COR-L47 (cell line): ENCODE measurements at places on chromosomes 5 and 9.

DNA sequence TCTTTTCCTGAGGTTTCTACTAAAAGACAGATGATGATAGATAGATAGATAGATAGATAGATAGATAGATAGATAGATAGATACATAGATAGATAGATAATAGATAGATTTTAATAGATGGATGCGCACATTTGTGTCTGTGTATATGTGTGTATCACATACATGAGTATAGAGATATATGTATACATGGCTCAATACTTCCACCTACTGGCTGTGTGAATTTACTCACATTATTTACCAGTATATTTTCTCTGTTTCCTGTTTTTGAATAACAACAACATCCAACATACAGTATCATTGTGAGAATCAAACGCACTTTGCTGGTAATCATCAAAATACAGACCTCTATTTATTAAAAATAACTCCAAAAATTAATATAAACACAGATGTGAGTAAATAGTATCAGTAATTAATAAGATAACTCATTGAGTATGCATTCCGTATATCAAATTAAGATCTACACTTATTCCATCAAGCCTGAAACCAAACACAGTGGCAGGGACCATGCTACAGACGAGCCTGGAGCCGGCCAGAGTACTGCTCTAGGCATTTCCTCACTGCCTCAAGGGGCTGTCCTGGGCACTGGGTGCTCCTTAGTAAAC lies 338.0 kb downstream of the SEMA5A start:
- peak; percentile 36 for DNase-seq

- no peak for DNase-seq
These were observed 14.0 kb downstream of the P4HA2 start for GRCh38 chr5:132213666-132214065.

GRCh38 chr5:53936481-53937352 lies 373.7 kb downstream of the ARL15 start:
- no peak for DNase-seq

GRCh38 chr9:14180960-14181537 lies 132.9 kb downstream of the NFIB start:
- no peak for DNase-seq

- DNase-seq, result no peak
These were observed 3.1 kb downstream of the RASGEF1C start for GRCh38 chr5:180205916-180206315.

GRCh38 chr5:12141496-12141895 lies 237.2 kb upstream of the CTNND2 start:
- DNase-seq, result no peak

DNA sequence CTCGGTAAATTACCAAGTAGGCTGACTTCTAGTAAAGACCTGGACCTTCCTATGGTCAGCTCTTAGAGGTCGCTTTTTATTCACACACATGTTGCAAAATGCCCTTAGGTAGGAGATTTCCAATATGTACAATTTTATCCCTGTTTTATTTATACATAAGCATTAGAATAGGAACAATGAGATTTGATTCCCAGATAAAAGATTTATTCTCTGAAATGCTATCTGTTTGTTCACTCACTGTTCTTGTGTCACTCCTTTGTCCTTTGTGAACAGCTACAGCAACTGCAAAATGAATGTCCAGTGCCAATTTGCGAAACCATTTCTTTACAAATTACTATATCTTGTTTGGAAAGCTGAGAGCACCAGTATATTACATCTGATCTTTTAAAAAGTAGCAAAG lies 991.5 kb upstream of the TYRP1 start:
- DNase-seq, result no peak

- no peak for DNase-seq
These were observed 213.4 kb downstream of the PTTG1 start for GRCh38 chr5:160635046-160635445.

- DNase-seq, result no peak
These were observed 10.5 kb downstream of the MSX2 start for GRCh38 chr5:174734571-174735497.

- no peak for DNase-seq
These were observed 586.4 kb downstream of the LRRC70 start for GRCh38 chr5:63164838-63165535.

DNA sequence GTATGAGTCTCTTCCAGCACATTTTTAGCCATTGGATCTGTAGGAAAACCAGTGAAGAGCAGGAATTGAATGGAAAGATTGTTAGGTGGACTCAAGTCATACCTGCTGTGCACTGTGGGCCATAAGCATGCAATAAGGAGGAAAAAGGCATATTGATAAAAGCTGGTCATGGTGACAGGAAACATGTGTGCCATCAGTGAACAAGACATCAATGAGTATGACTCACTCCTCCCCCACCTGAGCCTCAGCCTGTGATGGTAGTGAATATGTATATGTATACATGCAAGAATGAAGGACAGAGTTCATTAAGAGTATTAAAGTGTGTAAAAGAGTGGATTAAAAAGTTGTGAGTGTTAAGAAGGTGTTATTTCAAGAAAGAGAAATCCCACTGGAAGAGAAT lies 164.5 kb downstream of the TMEM38B start:
- DNase-seq, result no peak

GRCh38 chr5:88666761-88667495 lies 216.1 kb downstream of the MEF2C start:
- no peak for DNase-seq

- no peak for DNase-seq
These were observed 99.3 kb downstream of the ACTBL2 start for GRCh38 chr5:57383093-57383861.

- DNase-seq, result no peak
These were observed 52.5 kb downstream of the ZNF474 start for GRCh38 chr5:122181863-122182262.

DNA sequence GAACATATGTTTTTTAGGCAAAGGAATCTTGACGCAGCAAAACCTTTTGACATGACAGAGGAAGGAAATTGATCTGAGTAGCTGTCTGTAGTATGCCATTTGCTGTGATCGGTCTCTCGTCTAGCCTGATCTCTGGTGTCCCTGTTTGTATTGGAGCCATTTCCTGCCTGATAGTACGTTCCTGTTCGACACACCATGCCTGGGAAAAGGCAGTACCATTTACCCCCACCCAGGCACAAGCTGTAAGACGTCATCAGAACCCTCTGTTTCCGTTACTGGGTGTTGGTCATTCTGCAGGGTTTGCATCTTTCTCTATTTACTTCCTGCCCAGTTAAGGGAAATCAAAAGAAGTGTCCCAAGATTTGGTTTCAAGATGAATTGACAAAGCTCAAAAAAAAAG lies 129.7 kb downstream of the CEMIP2 start:
- no peak for DNase-seq

GRCh38 chr9:88196142-88196790 lies 58.0 kb upstream of the SPATA31C2 start:
- no peak for DNase-seq

DNA sequence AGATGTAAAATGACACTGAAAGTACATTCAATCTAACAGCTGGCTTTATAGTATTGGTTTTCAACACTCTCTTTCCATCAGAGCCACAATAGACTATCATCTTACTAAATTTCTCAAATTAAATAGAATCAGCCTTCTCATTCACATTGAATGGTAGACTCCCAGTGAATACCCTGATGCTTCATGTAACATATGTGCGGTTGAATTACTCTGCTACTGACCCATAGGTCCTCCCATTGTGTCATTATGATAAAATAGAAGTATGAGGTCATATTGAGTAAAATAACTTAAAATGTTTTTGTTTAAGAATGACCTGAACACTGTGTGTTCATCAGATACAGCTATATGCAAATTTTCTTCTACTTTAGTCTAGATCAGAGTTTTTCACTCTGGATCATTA lies 75.9 kb upstream of the ADAMTSL1 start:
- DNase-seq, result no peak

DNA sequence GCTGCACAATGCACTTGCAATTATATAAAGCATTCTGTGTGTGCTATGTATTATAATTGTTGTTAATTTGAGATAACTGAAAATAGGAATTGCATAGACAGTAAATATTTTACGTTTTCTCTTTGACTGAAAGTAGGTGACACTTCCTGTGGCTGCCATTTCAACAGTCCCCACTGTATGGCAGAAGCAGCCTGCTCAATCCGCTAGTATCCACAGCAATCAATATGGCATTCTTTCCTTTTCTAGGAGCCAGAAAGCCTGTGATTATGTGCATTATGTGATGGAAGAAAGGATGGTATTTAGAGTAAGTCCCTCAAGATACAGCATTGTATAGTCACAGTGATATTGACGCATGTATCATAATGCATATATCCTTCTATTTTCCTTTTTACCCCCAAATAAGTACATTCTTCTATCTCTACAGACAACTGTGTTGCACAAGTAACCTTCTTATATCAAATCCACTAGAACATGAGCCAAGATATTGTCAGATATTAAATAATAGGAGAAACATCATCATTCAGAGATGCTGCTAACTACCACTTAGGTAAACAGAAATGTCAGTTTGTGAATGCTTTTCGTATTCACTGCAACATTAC lies 59.7 kb downstream of the CARTPT start:
- peak; percentile 69 for DNase-seq

- DNase-seq, result no peak
These were observed 4.8 kb upstream of the SLC25A51 start for GRCh38 chr9:37908698-37909186.

- peak; percentile 66 for DNase-seq
These were observed 63.5 kb downstream of the DUSP1 start for GRCh38 chr5:172707285-172708182.

GRCh38 chr5:61603211-61603908 lies 271.3 kb downstream of the ZSWIM6 start:
- no peak for DNase-seq
